ENCODE measurements at places on chromosomes 12 and 14.

DNA sequence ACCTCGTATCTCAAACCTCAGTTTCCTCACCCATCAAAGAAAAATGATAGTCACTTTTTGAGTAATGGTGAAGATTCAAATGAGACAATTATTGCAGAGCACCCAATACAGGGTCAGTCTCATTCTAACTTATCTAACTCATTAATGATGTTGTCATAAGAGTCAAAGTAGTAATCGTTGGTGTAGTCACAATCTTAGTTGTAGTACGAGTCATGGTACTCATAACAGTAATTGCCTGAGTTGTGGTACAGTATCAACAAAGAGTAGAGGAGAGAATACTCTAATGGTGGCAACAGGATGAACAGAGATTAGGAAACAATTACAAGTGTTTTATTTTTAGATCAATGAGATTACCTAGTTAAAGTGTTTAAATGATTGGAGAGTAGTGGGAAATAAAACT is 93.6 kb upstream of the TMTC2 start:
- DNase-seq: no peak

DNA sequence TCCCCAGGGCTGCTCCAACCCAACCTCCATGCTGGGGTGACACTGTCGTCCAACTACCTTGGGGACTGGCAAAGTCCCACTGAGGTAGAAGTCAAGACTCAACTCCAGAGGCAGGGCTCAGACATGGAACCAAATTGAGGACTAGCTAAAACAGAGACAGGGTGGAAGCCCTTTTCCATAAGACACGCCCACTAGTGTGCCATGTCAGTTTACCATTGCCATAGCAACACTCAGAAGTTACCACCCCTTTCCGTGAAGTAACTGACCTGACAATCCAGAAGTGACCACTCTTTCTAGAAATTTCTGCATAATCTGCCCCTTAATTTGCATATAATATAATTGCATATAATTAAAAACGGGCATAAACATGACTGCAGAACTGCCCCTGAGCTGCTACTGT is 409.6 kb downstream of the MED13L start:
- DNase-seq: no peak

GRCh38 chr14:33734387-33734786 is 216.5 kb downstream of the EGLN3 start:
- no peak for DNase-seq

DNA sequence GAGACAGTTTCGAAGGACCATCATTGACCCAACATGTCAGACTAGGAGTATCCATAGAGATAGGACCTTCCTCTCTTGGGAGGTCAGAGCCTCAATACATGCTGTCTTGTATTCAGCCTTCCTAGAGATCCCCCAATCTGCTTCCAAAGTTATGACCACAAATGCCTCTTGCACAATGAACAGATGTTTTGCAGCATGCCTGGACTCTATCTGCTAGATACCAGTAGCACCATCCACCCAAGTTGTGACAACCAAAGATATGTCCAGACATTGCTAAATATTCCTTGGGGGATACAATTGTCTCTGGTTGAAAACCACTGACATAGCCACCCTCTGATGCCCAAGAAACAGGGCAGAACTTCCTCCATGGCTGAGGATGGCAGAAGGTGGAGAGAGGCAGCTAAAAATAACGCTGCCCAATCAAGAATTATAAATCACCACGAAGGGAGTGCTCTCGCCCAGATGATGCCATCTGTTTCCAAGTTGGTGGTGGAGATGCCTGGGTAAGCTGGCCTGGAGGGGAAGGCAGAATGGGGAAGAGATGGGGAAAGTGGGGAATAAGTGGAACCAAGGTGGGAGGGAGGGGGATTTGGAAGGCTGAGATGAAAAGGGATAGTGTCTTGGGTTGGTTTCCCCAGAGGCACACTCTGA is 42.9 kb upstream of the NOS1 start:
- DNase-seq: no peak

DNA sequence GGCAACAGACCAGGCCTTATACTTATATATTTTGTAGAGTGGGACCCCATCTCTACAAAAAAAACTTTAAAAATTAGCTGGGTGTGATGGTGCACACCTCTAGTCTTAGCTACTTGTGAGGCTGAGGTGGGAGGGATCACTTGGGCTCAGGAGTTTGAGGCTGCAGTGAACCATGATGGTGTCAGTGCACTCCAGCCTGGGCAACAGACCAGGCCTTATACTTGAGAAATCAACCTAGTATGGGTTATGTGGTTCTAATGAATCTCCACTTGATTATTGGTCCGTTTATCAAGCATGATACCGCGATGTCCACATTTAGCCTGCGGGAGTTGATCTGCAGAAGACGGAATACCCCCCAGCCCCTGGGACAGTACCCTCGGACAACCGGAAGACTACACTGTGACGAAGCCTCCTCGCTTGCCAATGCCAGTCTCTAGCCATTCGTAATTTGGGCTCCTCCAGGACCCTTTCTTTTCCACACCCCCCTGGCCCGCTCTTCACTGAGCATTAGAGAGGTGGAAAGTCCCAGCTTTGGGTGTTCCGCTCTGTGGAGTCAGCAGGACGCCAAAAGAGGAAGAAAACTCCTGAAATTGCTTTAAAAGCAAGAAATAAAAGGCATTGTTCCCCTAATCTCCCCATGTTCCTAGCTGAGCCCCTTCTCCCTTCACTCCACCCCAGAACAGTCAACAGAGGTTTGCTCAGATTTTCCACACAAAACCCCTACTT is 19.4 kb downstream of the LTBP2 start:
- no peak for DNase-seq

GRCh38 chr14:71328183-71328582 is 420.9 kb downstream of the PCNX1 start:
- DNase-seq: no peak

DNA sequence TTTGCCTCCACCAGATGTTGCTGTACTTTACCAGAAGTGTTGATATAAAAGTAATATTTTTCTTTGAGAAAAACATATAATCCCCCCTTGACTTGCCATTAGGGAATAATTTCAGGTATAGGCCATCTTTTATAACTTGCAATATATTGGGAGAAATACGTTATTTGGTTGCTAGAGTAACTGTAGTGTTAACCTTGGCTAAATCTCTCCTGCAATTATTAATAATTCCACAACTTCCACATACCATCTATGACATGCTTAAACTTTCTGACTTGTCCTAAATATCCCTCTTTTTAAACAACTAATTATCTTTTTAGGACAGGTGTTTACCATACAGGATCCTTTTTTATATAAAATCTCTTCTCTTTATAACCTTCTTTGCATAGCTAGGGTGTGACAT is 1048.2 kb downstream of the SLC16A7 start:
- DNase-seq: no peak

DNA sequence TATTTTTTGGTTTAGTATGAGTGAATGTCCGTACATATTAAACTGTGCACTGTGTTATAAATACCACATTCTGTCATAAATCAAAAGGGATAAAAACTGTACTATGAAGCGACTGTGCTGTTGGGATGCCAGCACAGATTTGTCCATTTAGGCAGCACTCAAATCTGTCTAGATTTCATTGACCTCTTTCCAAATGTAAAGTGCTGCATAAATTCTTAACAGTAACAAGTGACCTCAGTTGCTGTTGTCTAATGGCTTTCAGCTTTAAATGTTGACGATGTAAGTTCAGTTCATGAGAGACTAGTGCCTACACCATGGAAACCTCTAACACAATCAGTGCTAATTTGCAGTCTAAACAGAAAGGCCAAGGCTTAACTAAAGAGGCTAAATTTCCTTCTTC is 531.4 kb upstream of the LMO3 start:
- no peak for DNase-seq

DNA sequence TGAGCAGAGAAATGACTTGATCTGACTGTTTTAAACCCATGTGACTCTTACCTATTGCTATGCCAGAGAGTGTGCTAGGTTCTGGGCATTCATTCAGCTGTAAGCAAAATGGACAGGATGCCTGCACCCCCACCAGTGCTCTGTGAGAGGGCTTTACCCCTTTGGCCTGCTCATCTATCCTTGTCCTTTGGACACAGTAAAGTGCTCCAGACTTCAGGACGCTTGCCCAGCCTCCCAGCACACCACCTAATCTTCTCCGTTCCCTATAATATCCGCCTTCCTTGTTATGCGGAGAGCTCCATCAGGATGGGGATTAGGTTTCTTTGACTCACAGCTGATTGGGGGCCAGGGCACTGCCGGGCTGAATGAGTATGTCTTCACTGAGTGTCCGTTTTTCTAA is 4.4 kb upstream of the ZNF839 start:
- DNase-seq: no peak

GRCh38 chr14:31486764-31487163 is 1.1 kb downstream of the GPR33 start:
- no peak for DNase-seq

- no peak for DNase-seq
These were observed 82.9 kb upstream of the RIN3 start for GRCh38 chr14:92430686-92431085.

- peak; percentile 18 for DNase-seq
These were observed 9.8 kb downstream of the CCER1 start for GRCh38 chr12:90945070-90945649.

- no peak for DNase-seq
These were observed 1.7 kb downstream of the RALGAPA1 start for GRCh38 chr14:35807131-35807961.

DNA sequence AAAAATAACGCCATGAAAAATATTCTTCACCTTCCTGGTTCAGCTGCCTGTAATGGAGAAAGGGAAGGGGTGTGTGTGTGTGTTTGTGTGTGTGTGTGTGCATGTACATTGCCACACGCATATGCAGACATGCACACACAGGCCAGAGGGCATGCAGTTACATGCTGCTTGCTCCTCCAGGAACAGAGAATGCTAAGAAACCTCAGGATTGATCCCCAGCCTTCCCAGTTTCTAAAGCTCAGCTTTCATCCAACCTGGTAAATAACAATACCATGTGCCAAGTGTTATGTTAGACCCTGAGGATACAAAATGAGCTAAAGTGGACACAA is 241.7 kb downstream of the SPTSSA start:
- no peak for DNase-seq

DNA sequence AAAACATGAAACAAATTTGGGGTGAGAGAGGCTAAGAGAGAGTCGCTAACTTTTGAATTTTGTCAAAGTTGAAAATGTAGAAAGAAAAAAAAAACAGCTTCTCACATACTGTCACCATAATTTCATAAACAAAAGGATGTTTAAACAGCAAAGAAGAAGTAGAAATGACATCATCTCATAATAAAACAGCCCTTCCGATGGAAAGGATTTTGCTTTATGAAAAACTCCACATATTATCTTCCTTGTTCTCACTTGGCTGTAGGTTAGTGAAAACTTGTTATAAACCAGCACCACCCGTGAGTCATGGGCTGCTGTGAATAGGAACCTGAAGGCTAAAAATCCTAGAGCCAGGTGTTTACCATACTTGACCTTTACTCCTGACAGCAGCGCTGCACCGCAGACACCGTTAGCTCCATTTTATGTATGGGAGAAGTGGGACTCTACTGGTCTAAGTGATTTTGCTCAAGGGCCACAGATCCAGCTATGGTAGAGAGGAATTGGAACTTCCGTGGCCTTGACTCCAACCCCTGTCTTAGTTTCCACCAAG is 63.0 kb upstream of the VRK1 start:
- DNase-seq: no peak

DNA sequence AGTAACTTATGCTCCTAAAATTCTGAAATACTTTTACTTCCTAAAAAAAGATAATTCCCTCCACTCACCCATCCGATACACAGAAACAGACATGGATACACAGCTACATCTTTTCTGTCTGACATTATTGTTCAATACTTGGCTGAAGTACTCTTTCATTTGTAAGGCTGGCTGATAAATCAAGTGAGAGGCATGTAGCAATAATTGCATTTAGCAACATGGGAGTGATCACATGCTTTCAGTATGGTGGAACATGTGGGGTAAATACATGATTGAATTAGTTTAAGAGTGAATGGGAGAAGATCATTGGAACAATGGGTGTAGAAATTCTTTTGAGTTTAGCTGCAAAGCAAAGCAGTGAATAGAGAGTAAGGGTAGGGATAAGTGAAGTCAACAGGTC is 25.6 kb downstream of the PTPRQ start:
- no peak for DNase-seq

DNA sequence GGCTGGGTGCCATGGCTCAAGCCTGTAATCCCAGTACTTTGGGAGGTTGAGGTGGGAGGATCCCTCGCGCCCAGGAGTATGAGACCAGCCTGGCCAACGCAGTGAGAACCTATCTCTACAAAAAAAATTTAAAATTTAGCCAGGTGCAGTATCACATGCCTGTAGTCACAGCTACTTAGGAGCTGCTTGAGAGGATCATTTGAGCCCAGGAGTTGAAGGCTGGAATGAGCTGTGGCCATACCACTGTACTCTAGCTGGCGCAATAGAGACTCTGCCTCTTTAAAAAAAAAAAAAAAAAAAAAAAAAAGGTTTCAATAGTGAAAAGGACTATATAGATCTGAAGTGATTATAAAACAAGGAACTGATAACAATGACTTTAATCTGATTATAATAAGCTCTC is 13.5 kb downstream of the PSMA3 start:
- no peak for DNase-seq

DNA sequence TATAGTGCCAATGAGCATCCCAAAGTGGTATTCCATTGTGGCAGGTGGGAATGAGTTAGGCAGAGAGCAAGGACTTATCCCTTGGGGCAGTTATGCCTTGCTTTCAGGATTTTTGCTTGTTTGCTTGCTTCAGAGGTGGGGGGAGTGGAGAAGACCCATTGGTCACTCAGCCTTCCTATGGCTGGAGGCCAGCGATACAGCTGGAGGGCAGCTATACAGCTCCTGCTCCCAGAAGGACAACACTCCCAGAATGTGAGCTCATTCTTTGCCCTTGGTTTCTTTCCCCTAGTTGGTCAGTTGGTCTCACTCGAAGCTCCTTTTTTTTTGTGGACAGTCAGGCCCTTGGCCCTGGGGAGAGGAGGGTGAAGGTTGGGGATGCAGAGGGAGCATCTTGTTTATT is 14.5 kb downstream of the KRT83 start:
- no peak for DNase-seq

GRCh38 chr14:20712904-20713303 is 24.3 kb downstream of the ANG start:
- DNase-seq: peak; percentile 12

DNA sequence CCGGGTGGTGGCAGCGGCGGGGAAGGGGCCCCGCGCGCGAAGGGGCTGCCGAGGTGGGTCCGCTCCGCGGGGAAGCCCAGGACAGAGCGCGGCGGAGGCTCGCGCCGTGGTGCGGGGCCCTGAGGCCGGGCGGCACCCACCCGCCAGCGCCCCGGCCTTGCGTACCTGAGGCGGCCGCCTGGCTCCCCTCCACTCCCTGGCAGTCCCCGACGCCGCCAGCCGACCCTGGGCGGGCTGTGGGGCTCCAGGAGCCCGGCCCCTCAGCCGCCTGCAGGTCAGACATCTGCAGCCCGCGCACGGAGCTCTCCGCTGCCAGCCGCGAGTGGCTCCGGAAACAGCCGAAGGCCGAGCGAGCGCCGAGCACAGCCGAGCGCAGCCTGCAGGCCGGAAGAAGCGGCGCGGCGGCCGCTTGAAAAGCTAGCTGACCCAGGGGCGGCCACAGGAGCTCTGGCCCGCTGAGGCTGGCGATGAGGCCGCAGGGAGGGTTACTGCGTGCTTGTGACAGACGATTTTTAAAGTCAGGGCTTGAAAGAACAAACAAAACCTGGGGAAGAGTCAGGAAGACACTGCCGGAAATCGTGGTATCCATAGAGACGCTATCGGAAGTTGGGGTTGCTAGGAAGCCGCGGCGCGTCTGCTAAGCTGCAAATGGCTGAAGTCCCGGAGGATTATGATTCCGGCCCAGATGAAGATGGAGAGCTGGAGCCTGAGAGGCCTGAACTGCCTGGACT is at the start of the genes SAMD15 and TMED8:
Gene SAMD15 (plus strand): TSS at position 609 of the 731 bp plus-strand sequence. CDS start 40 bp downstream, at position 649.
Gene TMED8 (minus strand): TSS at position 324 of the 731 bp plus-strand sequence. CDS start 41 bp downstream, at position 283.
- DNase-seq: peak; percentile 79

GRCh38 chr12:119096429-119097202 is 82.1 kb upstream of the HSPB8 start:
- no peak for DNase-seq
